Spleen (tissue), 13 donors: ENCODE measurements at places on chromosomes 3 and 15.

DNA sequence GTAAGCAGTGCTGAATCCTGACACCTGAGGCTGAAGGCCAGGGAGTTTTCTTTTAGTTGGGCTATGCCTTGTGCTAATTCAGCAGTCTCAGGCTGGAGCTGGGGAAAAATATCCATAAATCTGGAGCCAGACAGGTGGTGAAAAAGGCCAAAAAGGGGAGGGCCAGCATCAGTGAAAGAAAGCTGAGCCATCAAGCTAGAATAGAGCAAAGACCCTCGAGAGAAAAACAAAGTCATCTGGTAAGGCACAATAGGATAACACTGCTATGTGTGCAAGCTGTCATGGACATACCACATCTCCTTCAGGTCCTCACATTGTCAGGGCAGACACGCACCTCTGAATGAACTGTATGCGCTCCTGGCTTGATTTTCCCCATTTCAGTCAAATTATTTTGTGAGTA is 687.9 kb downstream of the SQOR start:
- no peak for DNase-seq

DNA sequence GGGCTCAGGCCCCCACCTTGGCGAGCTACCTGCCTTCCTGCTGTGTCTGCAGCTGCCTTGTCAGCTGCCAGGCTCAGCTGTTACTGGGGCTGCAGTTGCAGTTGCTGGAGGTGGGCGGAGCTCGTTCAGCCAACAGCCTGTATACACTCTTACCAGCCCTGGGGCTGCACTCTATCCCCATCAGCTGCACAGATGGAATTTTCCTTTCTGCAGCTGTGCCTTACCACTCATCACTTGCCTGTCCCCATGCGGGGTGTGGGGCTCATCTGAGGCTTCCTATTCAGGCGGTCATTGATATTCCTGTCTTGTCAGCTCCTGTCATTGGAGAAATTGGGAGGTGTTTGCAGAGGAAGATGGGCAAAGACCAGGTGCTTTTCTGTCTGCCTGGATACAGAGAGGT is 9.1 kb upstream of the SYN2 start:
- no peak for DNase-seq

GRCh38 chr3:8657804-8658305 is 13.3 kb upstream of the SSUH2 start:
- DNase-seq, result peak; percentile 57

GRCh38 chr15:36024031-36024688 is 478.2 kb upstream of the DPH6 start:
- no peak for DNase-seq

DNA sequence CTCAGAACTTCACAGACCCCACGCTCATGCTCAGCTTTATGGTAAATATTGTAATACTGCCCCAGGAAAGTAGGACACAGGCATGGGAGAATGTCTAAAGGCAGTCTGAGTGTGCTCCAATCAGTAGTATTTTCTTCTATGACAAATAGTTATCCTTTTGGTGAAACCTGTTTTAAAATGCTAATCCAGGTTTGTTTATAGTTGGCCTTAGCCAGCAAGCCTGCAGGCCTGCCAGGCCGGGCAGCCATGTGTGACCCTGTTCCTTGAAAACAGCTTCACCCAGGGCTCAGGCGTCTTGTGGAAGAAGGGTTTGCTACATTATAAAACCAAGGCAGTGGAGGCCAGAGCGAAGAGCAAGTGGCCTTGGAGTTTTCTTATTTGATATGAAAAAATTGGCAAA is 104.7 kb downstream of the SEMA6D start:
- DNase-seq, result no peak

DNA sequence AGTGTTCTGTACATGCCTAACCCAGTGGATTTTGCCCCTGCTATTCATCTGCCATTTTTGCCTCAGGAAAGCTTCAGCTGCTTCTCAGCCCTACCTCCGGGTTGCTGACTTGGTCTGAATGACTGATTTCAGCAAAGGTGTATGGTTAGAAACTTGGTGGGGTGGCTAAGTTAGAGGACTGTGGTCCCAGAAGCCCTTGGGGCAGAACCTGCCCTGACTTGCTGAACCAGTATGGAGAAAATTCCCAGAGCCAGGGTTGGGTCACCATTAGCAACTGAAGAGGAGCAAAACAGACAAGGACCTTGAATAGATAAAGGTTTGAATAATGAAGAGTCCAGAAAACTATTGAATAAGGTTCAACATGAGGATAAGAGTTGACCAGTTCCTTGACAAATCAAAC is 6.1 kb upstream of the WWTR1 start:
- DNase-seq, result no peak

GRCh38 chr15:63559753-63560152 is 37.4 kb upstream of the FBXL22 start:
- DNase-seq, result no peak

GRCh38 chr3:161422171-161422700 is 50.9 kb upstream of the SPTSSB start:
- DNase-seq, result no peak

- DNase-seq, result no peak
These were observed 217.4 kb downstream of the DIPK2A start for GRCh38 chr3:144189044-144189443.

- no peak for DNase-seq
These were observed 19.6 kb downstream of the FAH start for GRCh38 chr15:80172401-80172800.

DNA sequence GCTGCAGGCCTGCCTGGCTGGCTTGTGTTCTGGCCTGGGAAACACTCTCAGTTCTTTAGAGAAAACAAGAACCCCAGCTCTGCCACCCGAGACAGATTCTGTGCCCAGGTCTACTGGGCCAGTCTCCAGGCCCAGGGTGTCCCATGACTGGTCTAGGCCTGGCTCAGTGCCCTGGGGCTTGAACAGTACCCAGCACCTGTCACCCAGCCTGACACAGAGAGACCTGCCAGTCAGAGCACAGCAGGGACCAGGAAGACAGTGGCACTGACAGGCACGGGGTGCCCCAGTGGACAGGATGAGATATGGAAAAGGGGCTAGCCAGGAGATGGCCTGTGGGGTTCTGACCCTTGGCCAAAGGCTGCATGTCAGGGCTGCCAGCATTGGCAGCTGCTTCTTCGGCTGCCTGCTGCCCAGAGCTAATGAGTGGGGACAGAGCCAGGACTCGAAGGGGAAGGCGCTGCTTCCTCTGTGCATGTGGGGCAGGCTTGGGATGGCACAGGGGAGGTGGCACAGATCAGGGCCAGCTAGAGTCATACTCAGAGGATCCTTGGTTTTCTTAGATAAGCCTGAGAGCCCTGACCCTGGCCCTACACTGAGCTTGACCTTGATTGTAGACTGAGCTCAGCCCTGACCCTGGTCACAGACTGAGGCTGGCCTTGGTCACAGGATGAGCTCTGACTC is 15.1 kb downstream of the CCDC33 start:
- no peak for DNase-seq

DNA sequence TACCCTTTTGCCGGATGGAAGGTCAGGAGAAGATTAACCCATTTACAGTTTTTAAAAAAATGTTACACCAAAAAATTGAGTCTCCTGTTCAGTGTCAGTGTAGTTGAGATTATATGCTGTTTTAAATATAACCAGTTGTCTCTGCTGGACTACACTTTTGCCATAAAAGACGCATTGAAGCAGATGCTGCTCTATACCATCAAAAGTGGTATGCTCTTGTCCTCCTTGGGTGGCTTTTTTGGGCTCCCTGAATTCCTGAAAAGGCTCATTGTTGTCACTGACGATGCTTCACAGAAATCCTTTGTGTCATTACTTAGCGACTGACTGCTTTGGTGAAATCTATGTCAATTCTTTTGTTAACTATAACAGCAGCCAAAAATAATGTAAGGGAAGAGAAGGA is 133.9 kb upstream of the SKOR1 start:
- DNase-seq, result no peak

GRCh38 chr15:101250341-101250831 is 1.5 kb downstream of the CHSY1 start:
- DNase-seq, result no peak

- peak; percentile 98 for DNase-seq
These were observed at the start of gene NXPE3 for GRCh38 chr3:101779047-101779821. TSS of gene NXPE3 (plus strand) at chr3:101779211. CDS start at chr3:101785597, 6,386 bp downstream.

DNA sequence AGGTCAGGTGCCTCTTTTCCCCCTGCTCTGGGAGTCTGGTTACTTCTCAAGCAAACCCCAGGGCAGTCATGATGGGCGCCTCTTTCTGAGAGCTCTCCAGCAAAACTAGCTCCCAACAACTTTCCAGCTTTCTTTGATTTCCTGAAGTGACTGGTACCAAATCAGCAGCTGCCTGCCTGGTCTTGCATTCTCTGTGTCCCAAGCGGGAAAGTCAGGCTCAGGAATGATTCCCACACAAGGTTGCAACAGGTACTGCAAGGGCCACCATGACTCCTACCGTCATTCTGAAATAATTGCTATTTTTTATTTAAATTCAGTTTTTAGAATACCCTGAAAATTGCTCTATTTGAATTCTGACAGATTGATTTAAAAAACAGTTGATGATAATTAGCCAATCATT is 658.7 kb downstream of the SQOR start:
- no peak for DNase-seq
